NCI-H1694 treated with DMSO at 0.1 percent for 48 hours (cell line): ENCODE measurements at places on chromosomes 12 and 14.

DNA sequence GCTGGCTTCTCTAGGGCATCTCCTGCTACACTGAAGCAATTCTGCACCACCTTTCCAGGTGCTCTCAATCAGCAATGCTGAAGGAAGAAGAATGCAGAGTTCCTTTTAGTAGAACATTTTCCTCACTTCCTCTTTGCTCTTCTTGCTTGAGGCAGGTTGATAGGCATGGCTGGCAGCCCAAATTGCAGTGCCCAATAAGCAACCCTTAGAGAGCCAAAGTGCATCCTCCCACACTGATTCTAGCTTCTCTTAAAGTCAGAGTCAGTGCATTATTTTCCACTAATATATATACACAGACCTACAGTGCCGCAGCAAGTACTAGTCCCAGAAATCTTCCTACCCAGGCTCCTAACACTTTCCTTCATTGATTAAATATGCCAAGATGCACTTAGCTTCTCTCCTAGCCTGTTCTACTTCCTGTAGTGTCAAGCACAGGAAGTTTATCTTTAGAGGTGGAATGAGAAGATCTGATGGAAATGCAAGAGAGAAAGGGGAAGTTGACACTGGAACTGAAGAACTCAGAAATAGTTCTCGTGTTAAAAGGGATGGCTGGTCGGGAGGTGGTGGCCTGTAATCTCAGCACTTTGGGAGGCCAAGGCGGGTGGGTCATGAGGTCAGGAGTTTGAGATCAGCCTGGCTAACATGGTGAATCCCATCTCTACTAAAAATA lies 132.7 kb downstream of the SSPN start:
- DNase-seq, result no peak

GRCh38 chr12:51229116-51229809 lies 9.4 kb upstream of the DAZAP2 start:
- DNase-seq, result no peak

- DNase-seq, result no peak
Observed at GRCh38 chr12:24537083-24537860, 411.6 kb downstream of the BCAT1 start.

- DNase-seq, result no peak
Observed at GRCh38 chr14:71621980-71622605, 310.1 kb upstream of the RGS6 start.

DNA sequence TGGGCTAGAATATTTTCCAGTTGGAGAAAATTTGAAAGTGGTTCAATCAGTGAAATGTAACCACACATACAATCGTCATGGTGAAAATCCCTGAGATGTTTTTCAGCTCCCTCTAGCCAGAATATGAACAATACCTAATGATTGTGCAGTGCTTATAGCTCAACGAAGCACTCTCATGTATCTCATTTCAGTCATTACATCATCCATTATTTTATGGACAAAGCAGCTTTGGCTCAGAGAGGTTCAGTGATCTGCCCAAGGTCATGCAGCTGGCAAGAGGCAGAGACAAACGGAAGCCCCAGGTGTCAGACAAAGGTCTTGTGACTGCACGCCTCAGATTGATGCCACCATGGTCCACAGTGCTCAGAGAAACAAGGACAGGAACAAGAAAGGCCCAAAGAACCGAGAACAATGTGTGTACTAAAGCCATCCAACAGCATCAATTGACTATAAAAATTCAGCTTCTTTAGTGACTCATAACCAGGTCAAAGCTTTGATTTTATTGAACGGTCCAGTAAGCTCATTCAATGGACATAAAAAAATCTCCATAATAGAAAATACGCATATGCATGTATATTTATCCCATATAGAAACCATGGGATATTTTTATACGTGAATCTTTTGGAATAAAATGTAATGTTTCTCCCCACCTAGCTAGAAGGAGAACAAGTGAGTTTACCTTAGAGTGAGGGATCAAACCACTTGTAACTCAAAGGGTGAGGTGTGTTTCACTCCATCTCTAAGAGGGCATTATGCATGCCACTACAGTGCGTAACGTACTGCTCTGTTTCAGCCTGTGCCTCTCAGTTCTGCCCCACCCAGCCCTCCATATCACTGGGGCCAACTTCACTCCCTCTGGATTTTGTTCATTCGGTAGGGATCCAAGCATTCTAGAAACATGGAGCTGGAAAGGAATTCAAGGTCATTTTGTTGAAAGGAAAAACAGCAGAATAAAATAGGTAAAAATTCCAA lies 141.8 kb downstream of the GRIN2B start:
- no peak for DNase-seq

DNA sequence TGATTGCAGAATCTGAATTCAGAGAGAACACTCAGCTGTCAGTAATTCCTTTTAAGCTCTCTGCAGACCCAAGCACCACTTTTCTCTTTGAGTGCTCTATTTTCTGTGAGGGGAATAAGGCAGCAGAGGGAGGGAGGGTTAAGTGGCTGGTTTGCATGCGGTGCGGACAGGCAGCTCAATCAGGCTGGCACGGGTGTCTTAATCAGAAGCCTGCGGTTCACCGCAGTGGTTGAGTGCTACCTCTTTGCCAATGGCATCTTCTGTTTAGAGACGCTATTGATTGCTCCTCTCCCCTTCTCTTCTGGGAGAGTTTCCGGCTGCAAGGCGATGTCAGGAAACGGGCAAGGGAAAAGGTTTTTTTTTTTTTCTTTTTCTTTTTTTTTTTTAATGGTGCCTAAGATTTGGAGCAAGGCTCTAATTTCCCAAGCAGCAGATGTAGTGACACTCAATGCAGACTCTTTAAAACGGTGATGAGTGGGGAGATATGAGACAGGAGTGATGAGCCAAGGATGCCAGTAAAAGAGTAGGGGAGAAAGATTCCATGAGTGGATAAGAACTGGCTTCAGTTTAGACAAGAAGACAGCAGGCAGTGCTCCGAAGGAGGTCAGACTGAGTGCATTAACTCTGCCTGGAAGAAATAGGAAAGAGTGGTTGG lies 533.7 kb upstream of the SEL1L start:
- DNase-seq, result no peak

DNA sequence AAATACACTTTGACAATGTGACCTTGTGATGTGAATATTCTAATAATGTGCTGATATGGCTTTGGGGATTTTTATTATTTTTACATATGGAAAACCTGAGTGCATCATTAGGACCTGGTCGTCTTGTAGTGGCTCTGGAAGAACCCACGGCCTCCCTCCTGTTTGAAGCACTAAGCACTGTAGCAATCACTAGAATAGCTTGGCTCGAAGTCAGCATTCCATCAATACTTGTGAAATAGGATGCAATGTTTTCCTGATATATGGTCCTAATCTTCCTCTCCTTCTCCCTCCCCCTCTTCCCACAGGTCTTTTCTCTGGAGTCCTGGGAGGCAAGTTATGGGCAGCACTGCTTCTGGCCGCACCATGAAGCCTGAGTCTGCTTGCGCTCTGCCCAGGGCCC lies 71.9 kb downstream of the NRXN3 start:
- DNase-seq, result no peak

- DNase-seq, result no peak
Observed at GRCh38 chr14:35991356-35991755, 165.2 kb downstream of the BRMS1L start.

- no peak for DNase-seq
Observed at GRCh38 chr14:53214384-53214783, 61.3 kb upstream of the DDHD1 start.

GRCh38 chr12:67002720-67003119 lies 266.4 kb upstream of the CAND1 start:
- no peak for DNase-seq

DNA sequence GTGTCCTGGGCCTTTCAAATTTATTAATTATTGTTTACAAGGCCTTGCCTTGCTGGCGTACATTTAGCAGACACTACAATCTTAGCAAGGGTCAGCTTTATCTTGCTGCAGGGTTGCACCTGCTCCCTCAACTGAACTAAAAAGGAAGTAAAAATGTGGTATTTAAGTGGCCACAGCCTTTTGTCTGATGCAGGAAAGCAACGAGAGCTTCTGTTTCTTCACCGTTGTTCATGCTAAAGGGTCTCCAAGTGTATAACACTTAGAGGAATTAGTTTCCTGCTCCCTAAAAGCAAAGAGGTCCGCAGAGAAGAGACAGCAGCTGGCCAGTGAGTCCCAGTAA lies 62.8 kb upstream of the EGLN3 start:
- DNase-seq, result no peak

DNA sequence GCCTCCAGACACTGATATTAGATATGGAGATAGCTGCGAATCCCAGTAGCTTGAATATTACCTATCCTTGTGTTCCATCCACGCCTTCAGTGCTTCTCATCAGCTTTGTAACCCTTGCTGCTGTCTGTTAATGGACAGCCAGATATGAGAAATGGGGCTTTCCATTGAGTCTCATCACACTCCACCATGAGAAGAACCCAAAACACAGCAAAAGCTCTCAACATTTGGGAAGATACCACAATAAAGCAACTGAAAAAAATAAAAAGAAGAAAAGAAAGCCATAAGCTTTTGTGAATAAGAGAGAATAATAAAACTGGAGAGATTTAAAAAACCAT lies 225.4 kb downstream of the GALC start:
- DNase-seq, result no peak

DNA sequence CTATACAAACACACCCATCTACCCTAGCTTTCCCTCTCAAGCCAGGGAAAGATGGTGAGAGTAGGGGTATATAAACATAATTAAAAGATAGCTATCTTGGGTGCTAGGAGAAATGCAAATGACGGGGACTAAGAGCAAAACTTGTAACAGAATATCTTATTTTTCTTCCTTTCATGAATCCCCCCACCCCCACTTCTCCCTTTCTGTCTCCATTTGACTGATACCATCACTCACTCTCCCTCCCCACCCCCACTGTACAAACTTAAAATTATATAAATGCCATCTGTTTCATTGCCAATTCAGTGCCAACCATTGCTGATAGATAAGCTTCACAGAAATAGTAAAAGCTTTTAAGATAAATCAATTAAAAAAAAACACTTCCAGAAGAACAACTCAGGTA lies 268.6 kb downstream of the SLC6A15 start:
- no peak for DNase-seq

DNA sequence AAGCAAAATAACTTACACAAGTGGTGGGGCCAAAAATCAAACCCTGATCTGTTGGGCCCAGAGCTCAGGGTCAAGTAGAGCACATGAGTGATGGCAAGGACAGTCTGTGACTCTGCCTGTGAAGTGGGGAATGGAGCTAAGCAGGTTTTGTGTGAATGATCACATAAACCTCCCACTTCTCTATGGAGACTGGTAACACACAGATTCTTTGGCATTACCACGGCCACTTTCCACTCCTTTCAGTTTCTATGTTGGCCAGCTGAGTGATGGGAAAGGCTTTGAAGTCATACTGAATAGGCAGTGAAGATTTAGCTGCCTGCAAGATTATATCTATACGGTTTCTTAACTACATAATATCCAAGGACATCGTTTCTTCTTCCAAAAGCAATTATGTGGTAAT lies 97.9 kb downstream of the ARMH4 start:
- no peak for DNase-seq

- DNase-seq, result no peak
Observed at GRCh38 chr14:37842106-37842505, 246.7 kb downstream of the TTC6 start.

- DNase-seq, result peak; percentile 55
Observed at GRCh38 chr12:59077575-59078426, 157.5 kb upstream of the LRIG3 start.

GRCh38 chr12:89072294-89073026 lies 279.8 kb downstream of the DUSP6 start:
- no peak for DNase-seq

- DNase-seq, result no peak
Observed at GRCh38 chr14:26597071-26597588, 703 bp downstream of the NOVA1 start.

DNA sequence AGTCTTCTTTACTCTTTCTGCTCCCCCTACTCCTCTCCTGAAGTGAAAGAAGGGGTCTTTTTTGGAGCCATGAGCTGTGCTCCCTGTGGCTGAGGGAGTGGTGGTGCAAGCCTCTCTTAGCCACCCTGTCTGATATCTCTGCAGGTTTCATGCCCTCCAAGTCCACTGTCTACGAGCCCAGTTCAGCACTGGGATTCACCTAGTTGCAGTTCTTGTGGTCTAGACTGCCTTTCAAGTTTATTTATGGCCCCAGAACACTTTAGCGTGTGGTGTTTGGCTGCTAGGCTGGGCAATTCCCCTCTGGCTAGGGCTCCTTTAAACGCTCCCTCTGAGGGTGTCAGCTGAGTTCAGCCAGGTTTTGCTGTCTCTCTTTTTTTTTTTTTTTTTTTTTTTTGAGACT lies 908.6 kb downstream of the TRHDE start:
- no peak for DNase-seq

GRCh38 chr14:58467575-58467974 lies 40.1 kb downstream of the KIAA0586 start:
- DNase-seq, result no peak

DNA sequence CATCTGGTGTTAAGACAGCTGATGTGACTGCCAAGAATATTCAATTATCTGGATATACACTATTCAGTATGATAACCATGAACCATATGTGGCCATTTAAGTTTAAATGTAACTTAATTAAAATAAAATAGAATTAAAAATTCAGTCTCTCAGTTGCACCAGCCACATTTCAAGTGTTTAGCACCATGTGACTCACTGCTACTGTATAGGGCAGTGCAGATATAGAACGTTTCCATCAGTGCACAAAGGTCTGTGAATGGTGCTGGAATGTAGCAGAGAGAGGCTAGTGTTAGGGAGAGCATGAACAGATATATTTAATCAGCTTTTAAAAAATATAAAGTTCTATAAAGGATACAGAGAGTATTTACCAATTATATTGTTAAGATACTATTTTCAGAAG lies 28.7 kb downstream of the ARID4A start:
- no peak for DNase-seq

DNA sequence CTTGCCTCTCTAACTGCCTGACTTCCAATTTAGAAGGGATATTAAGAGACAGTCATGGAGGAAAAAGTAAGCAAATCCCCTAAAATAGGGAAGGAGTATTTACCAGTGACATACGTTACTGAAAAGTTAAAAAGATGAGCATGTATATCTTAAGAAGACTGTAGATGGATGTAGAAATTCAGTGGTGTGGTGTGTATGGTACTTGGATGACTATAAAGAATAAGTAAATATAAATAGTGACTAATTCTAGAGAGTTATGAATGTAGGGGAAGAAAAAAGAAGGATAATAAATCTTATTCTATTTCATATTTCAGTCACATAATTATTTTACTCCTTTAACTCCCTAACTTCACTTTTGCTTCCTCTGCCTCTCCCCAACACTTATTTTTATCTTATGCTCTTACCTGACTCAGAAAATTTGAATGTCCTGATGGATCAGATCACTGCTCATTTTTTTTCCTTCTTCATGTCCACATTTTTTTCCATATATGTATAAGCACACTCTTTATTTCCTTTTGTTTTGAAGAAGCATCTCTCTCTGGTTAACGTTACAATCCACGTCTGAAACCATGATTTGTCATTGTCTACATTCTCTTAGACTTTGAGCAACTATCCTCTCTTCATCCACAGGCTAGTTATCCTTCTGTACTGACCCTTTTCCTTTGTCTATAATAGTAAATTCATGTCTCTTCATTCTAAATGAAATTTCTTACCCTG lies 422.7 kb upstream of the SYT1 start:
- no peak for DNase-seq

DNA sequence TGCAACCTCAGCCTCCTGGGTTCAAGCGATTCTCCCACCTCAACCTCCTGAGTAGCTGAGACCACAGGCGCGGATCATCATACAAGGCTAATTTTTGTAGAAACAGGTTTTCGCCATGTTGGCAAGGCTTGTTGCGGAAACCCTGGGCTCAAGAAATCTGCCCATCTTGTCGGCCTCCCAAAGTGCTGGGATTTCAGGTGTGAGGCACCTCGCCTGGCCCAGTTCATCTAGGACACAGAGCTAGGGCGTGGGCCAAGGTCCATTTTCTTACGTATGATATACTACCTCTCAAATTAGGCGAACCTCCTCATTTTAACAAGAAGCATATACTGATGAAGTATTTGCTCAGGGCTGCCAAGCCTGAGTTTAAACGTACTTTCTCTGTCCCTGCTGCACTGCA lies 2.1 kb downstream of the RPS29 start:
- no peak for DNase-seq
